ENCODE measurements at places on chromosomes 3 and 15.

DNA sequence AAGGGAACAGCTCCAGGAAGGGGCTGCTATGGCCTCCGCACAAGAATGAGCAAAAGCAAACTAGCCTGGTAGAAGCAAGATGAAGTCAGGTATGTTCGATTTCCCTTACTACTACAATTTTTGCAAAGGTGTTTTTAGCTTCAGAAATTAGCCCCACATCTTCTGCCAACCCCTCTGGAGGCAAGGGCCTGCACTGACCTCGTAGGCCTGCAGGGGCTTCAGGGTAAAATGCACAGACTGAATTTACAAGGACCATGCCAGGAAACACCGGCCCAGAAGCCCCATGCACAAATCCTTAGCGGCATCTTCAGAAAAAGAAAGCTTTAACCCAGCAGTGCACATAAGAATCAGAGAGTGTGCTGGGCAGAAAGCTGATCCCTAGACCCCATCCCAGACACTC is 53.0 kb downstream of the SLC6A1 start:
- DNase-seq, result no peak

DNA sequence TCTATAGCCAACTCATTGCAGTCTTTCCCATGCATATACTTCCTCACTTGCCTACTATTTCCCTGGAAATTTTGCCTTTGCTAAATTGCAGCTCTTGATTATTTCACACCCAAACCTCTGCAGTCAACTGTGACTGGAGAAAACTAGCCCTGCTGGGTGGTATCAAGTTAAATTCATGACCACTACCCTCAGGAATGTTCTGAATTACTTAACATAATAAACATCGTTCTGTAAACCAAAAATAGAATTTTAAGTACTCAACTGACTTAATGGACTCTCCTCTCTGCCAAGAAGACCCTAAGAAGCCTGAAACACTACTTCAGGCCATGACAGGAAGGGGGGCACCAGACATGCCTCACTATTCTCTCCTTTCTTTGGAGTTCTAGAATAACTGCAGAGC is 1278.0 kb upstream of the GBE1 start:
- no peak for DNase-seq

DNA sequence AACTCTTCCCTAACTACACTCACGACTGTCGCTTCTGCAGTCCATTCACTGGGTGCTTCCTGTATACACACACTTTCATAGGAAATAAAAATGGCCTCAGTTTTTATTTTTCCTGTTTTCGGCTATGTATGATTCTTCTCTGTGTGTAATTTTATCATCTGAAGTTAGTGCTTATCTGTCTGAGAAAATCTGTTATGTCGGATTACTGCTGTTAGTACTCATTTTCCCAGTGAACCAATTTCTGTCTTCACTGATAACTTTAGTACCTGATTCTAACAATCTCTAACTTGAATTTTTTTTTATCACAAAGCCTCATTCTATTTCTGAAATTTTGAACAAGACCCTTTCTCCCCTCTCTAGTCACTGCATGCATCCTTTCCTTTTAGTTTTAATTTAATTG is 20.9 kb downstream of the RAB5A start:
- no peak for DNase-seq

DNA sequence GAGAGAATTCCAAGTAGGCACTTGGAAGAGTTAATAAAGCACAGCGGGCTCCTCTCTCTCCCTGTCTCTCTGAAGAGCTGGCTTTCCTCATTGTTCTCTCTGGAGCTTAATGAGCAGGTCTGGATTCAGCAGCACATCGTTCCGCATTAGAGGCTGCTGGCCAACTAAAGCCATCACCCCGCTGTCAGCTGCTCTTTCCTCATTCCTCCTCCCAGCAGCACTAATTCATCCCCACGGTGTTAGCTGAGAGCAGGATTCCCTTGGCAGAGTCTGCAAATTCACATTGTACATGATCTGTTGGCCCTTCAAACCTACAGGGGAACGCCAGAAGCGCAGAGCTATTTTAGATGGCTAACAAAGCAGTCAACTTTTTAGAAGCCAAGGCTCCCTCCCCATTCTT is 44.2 kb downstream of the SGO1 start:
- no peak for DNase-seq

GRCh38 chr3:115330430-115330829 is 183.3 kb upstream of the ZBTB20 start:
- DNase-seq, result no peak

GRCh38 chr3:32245200-32245599 is 6.7 kb downstream of the CMTM8 start:
- DNase-seq, result no peak

- DNase-seq, result no peak
These were observed 5.8 kb downstream of the ACKR2 start for GRCh38 chr3:42814914-42815507.

GRCh38 chr15:99135194-99135593 is 30.3 kb downstream of the SYNM start:
- DNase-seq, result no peak

GRCh38 chr3:127132876-127133275 is 60.1 kb upstream of the PRR23E start:
- no peak for DNase-seq

DNA sequence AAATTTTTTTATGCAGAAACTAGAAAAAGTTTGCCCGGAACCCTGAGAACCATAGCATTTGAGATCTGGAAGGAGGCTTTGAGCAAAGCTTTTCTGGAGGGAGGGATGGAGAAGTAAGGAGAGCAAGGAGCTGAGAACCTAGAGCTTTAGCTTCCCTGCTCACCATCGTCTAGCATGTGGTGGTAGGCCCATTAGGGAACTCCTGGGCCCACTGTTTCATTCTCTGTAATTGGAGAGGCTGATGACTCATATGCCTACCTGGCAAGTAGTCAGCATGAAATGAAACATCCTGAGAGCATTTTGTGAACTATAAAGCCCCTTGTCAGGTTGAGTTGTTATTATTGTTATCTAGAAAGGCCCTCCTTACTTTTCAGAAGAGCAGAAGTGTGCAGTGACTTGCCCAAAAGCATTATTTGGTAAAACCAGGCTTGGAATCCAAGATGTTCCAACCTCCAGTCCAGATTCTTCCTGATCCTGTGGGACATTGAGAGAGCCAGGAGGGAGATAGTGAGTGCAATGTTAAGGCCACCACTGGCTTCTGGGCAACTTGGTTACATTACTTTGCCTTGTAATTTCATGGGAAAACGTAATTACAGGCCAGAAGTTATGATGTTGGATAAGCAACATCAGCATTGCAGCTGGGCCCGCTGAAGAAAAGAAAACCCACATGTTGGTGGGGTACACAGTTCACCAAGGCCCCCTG is 104.5 kb upstream of the BFSP2 start:
- DNase-seq, result no peak

GRCh38 chr15:25838871-25839195 is 24.3 kb downstream of the ATP10A start:
- no peak for DNase-seq

DNA sequence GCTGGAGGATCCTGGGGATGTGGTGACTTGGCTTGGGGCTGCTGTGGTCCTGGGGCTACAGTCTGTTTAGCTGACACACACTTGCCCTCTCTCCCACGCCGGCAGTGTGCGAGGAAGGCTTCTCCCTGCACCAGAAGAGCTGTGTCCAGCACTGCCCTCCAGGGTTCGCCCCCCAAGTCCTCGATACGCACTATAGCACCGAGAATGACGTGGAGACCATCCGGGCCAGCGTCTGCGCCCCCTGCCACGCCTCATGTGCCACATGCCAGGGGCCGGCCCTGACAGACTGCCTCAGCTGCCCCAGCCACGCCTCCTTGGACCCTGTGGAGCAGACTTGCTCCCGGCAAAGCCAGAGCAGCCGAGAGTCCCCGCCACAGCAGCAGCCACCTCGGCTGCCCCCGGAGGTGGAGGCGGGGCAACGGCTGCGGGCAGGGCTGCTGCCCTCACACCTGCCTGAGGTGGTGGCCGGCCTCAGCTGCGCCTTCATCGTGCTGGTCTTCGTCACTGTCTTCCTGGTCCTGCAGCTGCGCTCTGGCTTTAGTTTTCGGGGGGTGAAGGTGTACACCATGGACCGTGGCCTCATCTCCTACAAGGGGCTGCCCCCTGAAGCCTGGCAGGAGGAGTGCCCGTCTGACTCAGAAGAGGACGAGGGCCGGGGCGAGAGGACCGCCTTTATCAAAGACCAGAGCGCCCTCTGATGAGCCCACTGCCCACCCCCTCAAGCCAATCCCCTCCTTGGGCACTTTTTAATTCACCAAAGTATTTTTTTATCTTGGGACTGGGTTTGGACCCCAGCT is 2.9 kb upstream of the FES start:
- DNase-seq, result no peak

GRCh38 chr3:126866175-126866759 is 116.6 kb upstream of the PLXNA1 start:
- DNase-seq, result no peak

DNA sequence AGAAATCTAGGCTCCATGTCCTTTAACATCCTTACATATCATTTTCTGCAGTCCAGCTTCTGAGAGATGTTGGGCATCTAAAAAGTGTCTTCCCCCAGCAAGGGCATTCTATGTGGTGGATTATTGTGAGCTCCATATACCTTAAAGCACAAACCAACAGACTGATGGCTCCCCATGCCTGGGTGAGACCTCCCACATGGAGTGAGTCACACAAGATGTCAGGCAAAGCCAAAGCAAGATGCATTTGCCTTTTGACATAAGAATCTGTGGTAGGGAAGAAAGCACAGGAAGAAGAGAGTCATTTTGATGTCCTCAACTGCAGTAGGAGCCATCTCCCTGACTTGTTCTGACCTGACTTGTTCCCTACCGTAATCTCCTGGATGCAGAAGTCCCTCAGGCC is 238.7 kb upstream of the EIF1B start:
- no peak for DNase-seq

DNA sequence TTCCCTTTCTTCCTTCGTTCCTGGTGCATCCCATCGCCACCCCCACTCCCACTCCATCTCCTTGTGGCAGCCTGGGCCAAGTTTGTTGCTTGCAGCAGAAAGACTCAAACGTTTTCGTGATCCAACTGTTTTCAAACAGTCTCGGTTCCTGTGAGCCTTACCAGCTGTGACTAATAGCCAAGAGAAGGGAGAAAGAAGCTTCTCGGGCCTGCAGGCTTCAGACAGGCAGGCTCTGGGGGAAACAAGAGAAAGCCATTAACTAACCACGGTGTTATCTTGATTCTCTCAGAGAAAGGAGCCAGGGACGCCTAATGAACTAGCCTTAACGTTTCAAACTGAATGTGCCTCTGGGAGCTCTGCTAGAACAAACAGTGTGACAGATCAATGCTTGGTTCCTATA is 742.0 kb downstream of the NR2F2 start:
- DNase-seq, result no peak

GRCh38 chr15:42385206-42385979 is 26.1 kb downstream of the CAPN3 start:
- no peak for DNase-seq

DNA sequence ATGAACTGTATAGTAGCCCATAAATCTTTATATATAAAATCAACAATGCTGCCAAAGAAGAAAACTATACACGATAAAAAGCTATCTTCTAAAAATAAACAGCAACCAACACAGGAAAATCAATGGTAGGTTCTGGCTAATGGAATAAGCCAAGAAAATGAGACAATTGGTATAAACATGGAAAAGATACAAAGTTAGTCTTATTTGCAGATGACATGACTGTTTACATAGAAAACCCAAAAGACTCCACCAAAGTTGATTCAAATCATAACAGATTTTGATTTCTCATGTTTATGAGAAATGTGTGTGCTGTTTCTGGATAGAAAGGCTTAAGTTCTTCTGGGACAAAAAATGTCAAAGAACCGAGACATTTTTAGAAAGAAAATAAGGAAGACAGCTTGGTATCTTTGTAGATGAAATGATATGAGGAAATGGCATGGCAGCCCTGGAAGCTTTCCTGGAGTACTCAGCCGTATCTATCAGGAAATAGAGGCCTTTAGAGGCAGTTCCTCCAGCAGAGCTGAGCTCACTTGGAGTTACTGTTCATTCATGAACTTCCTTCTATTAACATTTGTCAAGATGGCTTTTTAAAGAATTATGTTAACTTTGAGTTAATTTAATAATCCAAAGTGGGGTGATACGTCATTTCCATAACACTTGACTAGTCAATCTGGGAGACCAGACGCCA is 36.7 kb upstream of the VILL start:
- no peak for DNase-seq

Measured in stimulated activated CD8-positive, alpha-beta memory T cell treated with anti-CD3 and anti-CD28 coated beads, Interleukin-15, amount 100 ng/mL, for 48 hours (primary cell).